ENCODE measurements at places on chromosomes 2 and 18.
A peak's percentile ranks its signal among the peaks of the same experiment; 100 is the strongest.

- DNase-seq: no peak
Measured at GRCh38 chr2:74239346-74239745, 40.9 kb downstream of the MTHFD2 start.

DNA sequence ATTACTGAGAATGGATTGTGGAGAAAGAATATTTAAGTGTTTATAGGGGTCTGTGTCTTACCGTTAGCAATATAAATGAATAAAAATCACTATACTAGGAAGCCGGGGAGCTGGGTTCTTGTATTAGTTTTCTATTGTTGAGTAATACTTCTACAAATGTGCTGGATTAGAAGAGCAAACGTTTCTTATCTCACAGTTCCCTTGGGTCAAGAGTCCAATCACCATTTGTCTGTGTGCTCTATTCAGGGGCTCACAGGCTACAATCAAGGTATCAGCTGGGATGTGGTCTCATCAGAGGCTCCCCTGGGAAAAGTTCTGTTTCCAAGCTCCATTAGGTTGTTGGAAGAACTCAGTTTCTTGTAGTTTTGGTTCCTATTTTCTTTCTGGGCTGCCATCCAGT, 790.9 kb downstream of the CNTNAP5 start:
- DNase-seq: no peak

GRCh38 chr2:211981451-211981850, 557.2 kb downstream of the ERBB4 start:
- DNase-seq: no peak

- DNase-seq: no peak
Measured at GRCh38 chr2:12071318-12071717, 324.9 kb downstream of the LPIN1 start.

DNA sequence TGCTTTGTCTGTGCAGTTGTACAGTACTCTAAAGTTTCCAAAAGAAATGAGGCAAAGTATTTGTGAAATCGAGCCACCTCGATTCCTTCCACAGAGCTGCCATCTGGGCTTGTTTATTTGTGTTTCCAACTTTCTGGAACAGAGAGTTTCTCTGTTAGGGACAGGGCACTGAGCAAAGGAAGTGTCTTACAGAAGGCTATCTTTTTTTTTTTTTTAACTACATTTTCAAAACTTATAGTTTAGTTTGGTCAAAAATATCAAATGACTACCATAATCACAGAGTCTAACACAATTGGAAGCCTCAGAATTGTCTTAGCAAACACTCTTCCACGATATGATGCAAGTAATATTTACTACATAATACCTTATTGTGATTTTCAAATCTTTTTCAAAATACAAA, 796 bp downstream of the RFTN2 start:
- DNase-seq: no peak

- DNase-seq: no peak
Measured at GRCh38 chr2:10422251-10422650, 25.9 kb downstream of the ODC1 start.

GRCh38 chr2:226658555-226658954, 141.1 kb downstream of the IRS1 start:
- DNase-seq: no peak

DNA sequence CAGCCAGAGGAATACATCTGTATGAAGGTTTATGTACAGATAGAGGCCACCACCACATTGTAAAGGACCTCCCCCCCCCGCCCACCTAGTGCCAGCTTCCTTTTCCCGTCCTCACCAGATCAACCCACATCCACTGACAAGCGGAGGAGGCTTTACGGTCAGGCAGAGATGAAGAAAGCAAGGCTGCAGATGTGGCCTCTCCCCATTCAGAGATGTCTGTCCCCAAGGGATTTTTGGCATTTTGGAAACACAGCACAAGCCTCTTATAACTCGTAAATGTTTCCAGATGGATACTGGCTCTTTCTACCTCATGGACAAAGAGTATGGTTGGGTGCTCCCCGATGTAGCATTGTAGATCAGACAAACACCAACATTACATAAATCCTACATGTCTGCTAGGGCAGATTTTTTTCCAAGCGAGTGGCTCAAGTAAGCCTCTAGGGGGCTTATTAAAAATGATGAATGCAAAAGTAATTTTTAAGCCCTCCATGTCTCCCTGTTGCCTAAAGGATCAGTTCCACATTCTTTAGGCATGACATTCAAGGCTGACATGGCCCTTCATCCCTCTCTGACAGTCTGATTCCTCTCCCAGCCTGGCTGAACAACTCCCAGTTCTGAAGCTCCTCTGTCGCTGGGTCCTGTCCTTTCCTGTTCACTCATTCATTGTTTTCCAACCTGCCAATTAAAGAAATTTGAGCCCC, 11.7 kb downstream of the VIT start:
- DNase-seq: no peak

GRCh38 chr18:77063260-77063659, 69.3 kb downstream of the MBP start:
- peak; percentile 70 for DNase-seq

- no peak for DNase-seq
Measured at GRCh38 chr18:61589053-61589723, 256.0 kb downstream of the CDH20 start.

DNA sequence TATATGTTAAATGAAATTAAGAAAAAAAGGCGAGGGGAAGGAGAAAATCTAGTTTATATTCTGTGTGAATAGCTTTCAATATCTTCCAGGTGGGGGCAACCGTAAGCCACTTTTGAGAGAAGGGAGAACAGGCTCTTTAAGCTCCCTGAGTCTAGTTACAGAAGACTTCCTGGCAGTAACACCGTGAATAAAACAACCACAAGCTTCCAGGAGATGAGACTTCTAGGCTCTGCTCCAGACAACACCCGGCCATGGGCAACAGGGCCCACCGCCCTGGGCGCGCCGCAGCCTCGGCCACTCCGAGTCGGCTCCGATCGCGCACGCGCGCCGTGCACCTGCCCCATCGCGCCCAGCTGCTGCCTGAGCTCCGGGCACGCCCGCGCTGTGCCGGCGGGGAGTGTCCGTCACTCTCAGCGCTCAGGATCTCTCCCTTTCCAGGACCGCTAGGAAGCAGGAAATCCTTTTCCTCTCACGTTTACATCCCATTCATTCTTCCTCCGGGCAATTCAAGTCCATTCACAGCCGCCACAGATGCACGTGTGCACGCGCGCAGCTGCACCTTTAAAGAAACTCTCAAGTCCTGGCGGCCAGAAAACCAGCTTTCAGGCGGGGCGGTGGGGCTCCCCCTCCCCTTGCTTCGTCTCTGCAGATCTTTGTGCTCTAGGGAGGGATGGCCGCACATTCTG, 19.4 kb upstream of the PAX3 start:
- DNase-seq: no peak

DNA sequence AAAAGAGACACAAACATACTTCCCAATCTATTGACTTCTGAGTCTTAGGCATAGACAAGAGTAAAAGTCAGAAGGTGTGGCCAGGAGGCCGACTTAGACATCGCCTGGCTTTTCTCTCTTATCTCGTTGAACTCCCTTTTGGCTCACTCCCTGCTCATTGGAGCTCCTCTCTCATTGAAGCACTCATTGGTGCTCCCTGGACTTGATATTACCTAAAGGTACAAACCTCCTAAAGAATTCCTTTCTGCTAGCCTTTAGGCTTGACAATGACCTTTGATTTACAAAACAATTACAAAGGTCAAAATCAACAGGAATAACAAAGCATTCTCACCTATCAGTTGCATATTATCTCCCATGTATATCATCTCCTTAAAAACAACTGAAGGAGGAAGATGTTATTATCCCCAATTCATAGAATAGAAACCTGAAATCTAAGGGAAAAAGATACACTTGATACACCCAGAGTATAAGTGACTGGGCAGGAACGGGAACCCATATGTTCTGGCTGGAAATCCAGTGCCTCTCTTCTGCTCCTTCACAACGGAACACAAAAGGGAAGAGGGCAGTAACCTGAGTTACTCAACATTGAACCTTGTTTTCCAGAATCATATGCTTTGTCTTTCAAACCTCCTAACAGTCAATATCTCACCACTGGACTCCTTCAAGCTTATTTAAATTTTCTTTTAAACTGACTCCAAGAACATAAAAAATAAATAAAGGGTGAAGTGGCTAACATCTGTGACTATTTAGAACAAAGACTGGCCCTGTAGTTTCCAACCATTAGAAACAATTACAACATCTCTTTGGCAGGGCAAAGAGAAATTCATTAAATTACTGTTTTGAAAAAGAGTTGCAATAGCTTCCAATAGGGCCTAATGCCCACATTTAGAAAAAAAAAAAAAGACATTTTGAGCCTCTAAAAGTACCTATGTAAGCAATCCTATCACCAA, 1247.9 kb downstream of the LRP1B start:
- no peak for DNase-seq

DNA sequence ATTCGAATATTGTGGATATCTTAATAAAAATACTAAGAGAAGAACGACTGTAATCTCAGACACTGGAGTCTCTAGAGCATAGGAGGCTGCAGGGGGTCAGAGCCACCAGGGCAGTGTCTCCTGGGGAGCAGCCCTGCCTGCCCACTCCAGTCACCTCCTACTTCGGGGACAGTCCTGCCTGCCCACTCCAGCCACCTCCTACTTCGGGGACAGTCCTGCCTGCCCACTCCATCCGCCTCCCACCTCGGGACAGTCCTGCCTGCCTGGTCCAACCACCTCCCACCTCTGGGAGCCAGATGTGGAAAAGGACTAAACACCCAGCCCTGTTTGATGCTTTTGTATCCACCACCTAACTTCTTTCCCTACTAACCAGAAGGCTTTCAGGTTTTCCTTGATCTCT, 350.1 kb upstream of the SMIM21 start:
- DNase-seq: no peak

GRCh38 chr2:171237751-171238505, 77.2 kb upstream of the TLK1 start:
- DNase-seq: no peak

DNA sequence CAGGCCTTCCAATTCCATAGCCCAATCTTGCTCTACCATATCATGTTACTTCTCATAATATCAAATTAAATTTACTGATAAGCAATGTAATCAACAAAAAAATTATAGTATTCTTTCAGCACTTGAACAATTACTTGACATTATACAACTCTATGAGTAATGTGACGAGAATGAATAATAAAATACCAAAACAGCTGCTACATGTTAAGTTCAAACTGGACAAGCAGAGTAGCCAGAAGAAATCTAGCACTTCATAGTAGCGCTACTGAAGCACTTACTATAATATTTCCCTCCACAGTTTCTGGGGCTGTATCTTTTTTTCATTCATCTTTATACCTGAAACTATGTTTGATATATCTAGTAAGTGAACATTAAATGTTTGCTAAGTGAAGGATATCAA, 14.9 kb downstream of the PPP3R1 start:
- DNase-seq: no peak

GRCh38 chr2:166417669-166418068, 41.9 kb upstream of the SCN9A start:
- DNase-seq: no peak

GRCh38 chr18:55592572-55592971, 4.6 kb upstream of the TCF4 start:
- DNase-seq: no peak

GRCh38 chr2:96807127-96807471, 9.0 kb upstream of the CNNM3 start:
- DNase-seq: no peak

DNA sequence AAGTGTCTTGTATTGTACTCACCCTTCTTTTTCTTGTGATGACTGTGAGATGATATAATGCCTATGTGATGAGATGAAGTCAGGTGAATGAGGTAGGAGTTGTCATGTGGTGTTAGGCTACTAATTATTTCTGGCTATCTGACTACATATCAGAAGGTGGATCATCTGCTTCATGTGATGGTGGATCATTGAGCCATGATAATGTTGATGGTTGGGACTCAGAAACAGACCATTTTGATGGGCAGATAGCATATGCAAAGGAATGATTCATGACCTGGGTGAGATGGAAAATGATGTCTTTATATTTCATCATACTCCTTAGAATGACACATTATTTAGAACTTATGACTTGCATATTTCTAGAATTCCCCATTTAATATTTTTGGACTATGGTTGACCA, 19.5 kb downstream of the ANKRD30B start:
- no peak for DNase-seq

- DNase-seq: no peak
Measured at GRCh38 chr2:47339745-47340541, 63.0 kb upstream of the MSH2 start.

GRCh38 chr2:74658516-74658915, 4.5 kb downstream of the SEMA4F start:
- DNase-seq: no peak

GRCh38 chr2:23145460-23145859, 239.5 kb upstream of the KLHL29 start:
- no peak for DNase-seq

GRCh38 chr2:11569636-11570035, 35.8 kb downstream of the GREB1 start:
- no peak for DNase-seq

DNA sequence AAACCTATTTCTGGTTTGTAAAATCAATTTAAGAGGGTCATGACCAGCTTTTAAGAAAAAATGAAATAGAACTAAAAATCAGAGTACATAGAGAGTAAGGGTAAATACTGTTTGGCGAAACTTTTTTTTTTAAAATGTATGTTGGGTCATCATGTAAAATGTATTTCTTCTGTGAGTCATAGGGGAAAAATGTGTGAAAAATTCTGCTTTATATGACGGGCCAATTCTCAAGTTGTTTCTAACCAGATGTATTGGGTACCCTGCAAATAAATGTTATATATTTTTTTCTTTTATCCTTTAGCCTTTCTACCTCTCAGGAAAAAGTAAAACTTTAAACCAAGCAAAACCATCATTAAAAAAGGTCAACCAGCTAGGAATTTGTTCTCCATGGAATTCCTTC, 13.9 kb downstream of the AFTPH start:
- DNase-seq: no peak

GRCh38 chr2:71892423-71892730, 255.3 kb downstream of the CYP26B1 start:
- no peak for DNase-seq

- no peak for DNase-seq
Measured at GRCh38 chr2:98828793-98829371, 98.0 kb upstream of the MGAT4A start.

- DNase-seq: no peak
Measured at GRCh38 chr2:85974390-85974789, 85.6 kb upstream of the ST3GAL5 start.

- DNase-seq: no peak
Measured at GRCh38 chr2:171069286-171069956, 91.3 kb downstream of the TLK1 start.

GRCh38 chr2:238009563-238009962, 42.7 kb downstream of the UBE2F start:
- no peak for DNase-seq

GRCh38 chr2:205321231-205321630, 361.1 kb upstream of the NRP2 start:
- DNase-seq: no peak

DNA sequence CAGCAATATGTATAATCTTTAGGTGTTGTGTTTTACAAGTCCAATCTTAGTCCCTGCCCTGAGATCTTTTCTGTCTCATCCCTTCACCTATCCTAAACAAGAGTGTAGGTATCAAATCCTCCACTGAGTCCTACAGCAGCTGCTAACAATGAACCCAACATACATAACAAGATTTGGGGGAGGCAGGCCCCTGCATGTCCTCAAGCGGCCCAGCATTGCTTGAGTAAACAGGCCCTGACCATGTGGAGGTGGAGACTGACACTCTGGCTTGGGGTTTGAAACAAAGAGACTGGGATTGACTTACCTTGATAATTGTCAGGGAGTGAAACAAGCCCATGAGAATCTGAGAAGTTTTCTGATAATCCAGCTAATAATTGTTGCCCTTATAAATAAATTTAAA, 213.4 kb downstream of the STK39 start:
- no peak for DNase-seq

Measured in activated CD4-positive, CD25-positive, alpha-beta regulatory T cell treated with anti-CD3 and anti-CD28 coated beads, Interleukin-2, amount 50 U/mL, for 16 hours (primary cell).